ENCODE measurements at places on chromosomes 7 and 10. TPM values are rescaled to one million over a fixed set of nuclear protein-coding genes. Genes with fewer than 3 reads are reported as not detected.

Gene PPP1R9A
- 4.0 TPM for total RNA-seq

Gene NPFFR1
- not detected for total RNA-seq

Gene HOXA3
- total RNA-seq, result 1.4 TPM

Gene AGAP4
- total RNA-seq, result 2.9 TPM

Gene FAM131B
- total RNA-seq, result 1.4 TPM

Gene AFAP1L2
- 8.4 TPM for total RNA-seq

Measured in epithelial cell of umbilical artery (primary cell).